ENCODE measurements at places on chromosomes 1 and 21.

DNA sequence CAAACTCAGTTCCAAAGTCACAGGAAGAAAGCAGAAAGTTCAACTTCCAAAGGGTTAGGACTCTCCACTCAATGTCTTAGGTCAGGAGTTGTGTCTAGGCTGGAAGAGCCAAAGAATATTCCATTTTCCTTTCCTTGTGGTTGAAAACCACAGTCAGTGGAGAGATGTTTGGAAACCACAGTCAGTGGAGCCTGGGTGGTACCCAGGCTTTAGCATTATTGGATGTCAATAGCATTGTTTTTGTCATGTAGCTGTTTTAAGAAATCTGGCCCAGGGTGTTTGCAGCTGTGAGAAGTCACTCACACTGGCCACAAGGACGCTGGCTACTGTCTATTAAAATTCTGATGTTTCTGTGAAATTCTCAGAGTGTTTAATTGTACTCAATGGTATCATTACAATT is 11.7 kb downstream of the ATF3 start:
- no peak for DNase-seq

GRCh38 chr1:50977575-50978143 is 7.6 kb downstream of the CDKN2C start:
- DNase-seq: no peak

GRCh38 chr1:55544826-55545225 is 329.7 kb upstream of the USP24 start:
- DNase-seq: no peak

DNA sequence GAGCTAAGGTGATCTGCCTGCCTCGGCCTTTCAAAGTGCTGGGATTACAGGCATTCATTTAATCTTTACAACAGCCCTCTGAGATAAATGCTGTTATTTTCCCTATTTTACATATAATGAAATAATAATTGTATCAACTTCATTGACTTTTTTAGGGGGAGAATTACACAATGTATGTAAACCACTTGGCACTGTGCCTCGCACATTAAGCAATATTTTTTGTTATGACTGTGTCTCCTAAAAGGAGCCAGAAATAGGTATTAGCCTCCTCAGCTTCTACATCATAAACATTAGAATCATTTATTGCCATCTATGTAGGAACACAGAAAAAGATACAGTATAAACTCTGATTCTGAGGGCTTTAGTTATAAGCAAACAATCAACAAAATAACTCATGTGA is 1.1 kb upstream of the DNAJC28 start:
- no peak for DNase-seq

GRCh38 chr21:41743321-41744027 is 23.4 kb downstream of the RIPK4 start:
- DNase-seq: no peak

DNA sequence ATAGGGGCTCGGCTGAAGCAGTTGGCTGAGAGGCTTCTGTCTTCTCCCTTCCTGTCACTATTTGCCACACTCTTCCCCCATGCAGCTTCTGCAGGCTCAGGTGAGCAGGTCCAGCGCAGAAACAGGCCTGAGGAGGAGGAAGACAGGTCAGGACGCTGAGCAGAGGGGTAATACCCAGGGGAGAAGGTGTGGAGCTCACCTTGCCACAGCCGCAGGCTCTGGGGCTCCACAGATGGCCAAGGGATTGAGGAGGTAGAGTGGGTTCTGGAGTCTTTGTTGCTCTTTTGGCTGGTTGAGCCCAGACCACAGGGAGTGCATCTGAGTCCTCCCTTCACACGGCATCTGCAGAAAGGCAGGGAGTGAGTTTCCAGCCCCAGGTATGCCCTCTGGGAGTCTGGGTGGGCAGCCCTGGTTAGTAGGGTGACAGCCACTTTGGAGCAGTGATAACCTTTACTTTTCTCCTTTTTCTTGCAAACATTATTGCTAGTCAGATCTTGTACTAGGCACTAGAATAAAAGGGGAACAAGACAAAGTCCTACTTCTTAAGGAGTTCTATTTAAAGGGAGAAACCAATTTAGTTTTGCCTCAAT is 9.7 kb downstream of the EIF3I start:
- no peak for DNase-seq

DNA sequence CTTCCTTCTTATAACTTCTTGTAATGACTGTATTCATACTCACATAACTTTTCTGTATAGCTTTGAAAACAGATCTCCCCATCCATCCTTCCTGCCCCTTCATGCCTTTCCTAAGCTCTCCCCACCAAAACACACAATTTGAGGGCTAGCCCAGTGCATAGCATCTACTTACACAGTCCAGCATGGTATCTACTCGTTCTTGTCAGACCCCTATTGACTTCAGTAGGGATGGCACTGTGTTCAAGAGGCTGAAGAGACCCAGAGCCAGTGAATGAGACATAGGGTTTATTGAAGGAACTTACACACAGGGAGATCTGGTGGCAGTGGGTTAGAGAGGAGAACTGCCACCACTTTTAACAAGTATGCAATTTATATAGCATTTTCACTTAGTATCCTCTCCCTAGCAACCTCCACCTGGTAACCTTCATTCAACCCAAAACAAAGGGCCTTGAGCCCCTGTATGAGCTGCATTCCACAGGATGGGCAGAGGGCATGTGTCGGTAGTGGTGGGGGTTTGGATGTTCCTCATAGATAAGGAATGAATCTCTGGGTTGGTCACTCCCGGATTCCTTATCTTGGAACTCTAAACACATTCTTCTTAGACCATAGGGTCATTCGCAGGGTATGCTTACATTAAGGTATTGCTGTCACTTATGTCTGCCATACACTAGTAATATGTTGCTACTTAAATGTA is 64.9 kb upstream of the GNG12 start:
- no peak for DNase-seq

DNA sequence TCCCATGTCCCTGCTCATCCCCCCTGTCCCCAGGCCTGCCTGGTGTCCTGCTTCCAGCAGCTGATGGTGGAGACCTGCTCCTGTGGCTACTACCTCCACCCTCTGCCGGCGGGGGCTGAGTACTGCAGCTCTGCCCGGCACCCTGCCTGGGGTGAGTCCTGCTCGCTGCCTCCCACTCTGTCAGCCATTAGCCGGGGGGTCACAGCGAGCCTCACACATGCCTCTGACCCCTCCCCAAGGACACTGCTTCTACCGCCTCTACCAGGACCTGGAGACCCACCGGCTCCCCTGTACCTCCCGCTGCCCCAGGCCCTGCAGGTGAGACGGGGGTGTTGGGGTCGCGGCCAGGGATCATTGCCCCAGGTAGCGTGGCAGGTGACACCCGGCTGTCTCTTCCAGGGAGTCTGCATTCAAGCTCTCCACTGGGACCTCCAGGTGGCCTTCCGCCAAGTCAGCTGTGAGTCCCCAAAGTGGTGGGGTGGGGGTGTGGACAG is 10.0 kb downstream of the SCNN1D start:
- DNase-seq: peak; percentile 95

- no peak for DNase-seq
These were observed 45.8 kb upstream of the NTPCR start for GRCh38 chr1:232904566-232904965.

- no peak for DNase-seq
These were observed 87.1 kb upstream of the DISP3 start for GRCh38 chr1:11391886-11392285.

DNA sequence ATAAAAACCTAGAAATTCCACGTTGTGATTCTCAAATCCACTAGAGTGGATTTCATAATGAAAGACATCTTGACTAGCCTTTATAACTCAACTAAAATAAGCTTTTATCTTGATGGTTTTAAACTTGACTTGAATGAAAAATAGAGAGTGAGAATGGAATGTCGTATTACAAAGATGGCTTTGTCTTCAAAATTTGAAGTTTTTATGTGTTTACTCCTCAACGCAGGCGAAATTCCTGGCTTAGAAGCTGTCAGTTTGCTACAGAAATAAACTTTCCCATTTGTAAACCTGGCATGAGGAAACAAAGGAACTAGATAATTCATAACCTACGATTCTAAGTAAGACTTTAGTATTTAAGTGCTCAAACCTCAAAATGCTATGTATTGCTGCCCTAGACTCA is 90.0 kb upstream of the KRTAP19-8 start:
- DNase-seq: no peak

- DNase-seq: no peak
These were observed 12.9 kb downstream of the CERS2 start for GRCh38 chr1:150961756-150962155.

DNA sequence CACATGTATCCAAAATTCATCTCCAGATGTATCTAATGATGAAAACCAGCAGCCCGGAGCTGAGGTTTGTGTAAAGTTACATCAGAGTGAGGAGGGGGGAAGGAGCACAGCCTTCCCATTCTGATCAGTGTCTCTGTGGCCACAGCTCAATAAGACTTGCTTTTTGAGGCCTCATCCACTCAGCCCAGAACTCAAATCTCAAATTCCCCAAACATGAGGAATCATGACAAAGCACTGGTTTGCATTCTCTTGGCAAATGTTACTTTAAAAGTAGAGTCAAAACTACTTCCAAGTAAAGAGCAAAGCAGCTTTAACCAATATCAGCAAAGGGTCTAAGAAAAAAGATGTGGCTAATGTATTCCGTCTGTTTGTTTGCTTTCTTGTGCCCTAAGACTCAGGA is 30.9 kb downstream of the CCN1 start:
- no peak for DNase-seq

Measured in 8988T (cell line).